Pons (tissue), 1 donor: ENCODE measurements at places on chromosomes 1 and 21.

- DNase-seq, result peak; percentile 8
Observed at GRCh38 chr1:52057876-52058415, 1.9 kb downstream of the BTF3L4 start.

- DNase-seq, result no peak
Observed at GRCh38 chr1:163346326-163346870, 24.6 kb downstream of the NUF2 start.

GRCh38 chr1:52142220-52143183 is 613 bp downstream of the ZFYVE9 start:
- DNase-seq, result no peak

- peak; percentile 8 for DNase-seq
Observed at GRCh38 chr1:60035921-60036320, 37.6 kb downstream of the C1orf87 start.

- peak; percentile 83 for DNase-seq
Observed at GRCh38 chr1:28172713-28173150, 3.8 kb downstream of the PTAFR start.

DNA sequence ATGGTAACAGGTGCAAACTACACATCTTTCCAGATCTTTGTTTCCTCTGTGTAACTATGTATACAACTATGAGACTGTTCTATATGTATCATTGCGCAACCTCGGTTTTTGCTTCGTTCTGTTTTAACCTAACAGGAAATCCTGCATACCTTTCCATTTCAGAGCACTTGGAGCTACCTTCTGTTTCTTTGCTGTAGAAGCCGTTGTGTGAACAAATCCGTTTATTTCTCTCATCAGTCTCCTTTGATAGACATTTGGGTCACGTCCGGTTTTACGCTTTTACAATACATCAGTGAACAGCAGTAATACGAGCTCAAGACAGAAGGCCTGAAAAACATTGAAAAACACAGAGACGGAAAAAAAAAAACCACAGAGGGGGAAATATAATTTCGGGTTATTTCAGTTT is 10.5 kb downstream of the ATP5IF1 start:
- DNase-seq, result peak; percentile 49

DNA sequence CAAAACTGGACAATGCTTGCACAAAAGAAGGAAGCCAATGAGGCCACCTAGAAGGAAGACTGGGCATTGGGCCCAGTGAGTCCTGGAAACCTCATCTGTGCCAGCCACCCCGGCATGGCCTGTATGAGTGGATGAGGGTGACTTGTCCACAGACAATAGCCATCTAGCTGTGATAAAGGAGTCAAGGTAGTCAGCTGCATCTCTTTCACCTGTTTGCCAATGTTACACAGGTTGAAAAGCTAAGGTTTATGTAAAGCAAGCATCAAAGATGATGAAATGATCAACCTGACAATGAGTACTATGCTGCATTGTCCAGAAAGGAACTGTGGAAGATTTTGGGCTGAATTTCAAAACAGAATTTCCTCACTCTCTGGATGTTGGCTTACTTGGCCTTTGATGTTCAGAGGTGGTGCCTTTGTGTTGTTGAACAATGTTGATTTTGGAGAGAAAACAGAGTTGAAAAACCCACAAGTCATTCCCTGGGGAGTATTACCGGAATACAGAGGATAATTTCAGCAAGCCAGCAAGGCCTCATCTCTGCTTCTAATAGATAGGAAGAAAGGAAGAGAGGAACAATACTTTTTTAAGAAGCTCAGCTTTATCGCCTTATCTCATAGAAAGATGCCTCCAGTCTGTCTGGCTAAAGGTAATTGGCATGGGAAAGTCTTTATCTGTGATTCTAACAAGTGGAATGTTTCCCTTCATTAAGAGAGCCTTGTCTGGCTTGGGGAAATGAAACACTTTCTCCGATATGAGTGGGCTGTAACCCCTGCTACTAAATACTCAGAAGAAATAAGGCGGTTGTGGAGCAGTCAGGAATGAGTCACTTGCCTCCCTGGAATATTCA is 11.4 kb upstream of the SELE start:
- peak; percentile 5 for DNase-seq

GRCh38 chr1:40567825-40568224 is 36.4 kb downstream of the ZNF684 start:
- no peak for DNase-seq

DNA sequence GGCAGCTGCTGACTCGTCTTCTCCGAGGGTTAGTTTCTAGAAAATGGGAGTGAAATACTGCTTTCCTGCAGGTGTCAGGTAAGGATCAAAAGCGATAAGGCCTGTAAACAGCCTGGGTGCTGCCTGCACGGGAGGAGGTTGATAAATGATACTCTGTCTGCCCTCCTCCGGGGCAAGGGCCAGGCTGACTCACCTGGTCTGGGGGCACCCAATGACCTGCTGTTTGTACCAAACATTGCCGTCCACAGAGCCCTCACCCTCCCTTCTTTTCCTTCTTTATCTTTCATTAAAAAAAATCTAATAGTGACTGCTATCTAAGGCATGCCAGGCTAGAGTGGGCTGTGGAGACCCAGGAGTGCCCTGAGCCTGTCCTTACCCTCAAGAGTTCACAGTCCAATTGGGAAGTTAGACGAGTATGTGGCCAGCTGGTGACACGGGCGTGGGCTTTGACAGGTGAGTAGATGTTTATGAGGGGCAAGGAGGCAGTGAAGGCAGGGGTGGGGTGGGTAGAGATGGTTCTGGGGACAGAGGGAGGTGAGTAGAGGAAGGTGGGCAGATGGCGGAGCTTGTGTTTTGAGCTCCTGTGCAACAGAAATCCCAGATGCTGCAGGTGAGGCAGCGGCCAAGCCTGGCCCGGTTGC is 16.2 kb downstream of the EDN2 start:
- no peak for DNase-seq

GRCh38 chr1:106907795-106908194 is 148.7 kb upstream of the PRMT6 start:
- no peak for DNase-seq

- DNase-seq, result no peak
Observed at GRCh38 chr1:220226752-220227151, 45.5 kb downstream of the RAB3GAP2 start.

DNA sequence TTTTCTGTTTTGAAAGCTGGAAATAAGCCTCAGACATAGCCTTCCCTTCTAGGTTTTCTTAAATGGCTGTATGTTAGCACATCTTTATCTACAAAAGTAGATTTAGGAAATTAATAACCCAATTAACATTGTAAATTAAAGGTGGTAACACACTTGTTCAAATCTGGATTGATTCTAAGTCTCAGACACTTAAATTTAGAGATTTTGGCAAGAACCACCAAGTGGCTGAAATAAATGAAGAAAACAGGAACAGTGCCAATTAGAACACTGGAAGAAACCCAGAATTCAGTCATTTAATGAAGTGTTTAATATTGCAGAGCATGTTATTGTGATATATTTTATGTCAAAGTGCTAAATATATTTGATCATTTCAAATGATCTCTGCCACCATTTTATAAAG is 628.2 kb downstream of the USP25 start:
- peak; percentile 39 for DNase-seq

- peak; percentile 98 for DNase-seq
Observed at GRCh38 chr1:92994105-92994712, 32.9 kb upstream of the DIPK1A start.

- DNase-seq, result no peak
Observed at GRCh38 chr1:220726634-220727033, 21.5 kb upstream of the MTARC2 start.

DNA sequence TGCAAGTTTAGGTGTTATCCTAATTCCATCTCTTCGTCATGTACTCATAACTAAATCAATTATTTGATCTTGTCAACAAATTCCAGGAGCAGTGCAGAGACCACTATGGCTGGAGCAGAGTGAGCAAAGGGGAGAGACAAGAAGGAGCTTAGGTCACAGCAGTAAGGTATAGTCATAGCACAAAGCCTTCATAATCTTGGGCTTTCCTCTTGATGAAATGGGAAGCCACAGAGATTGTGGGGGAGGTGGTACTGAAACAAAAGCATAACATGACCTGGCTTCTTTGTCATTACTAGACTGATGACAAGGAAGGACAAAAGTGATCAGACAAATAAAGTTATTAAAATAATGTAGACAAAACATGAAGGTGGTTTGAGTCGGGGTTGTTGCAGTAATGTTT is 60.1 kb upstream of the PTGS2 start:
- no peak for DNase-seq

- no peak for DNase-seq
Observed at GRCh38 chr1:44228218-44228617, 14.9 kb downstream of the DMAP1 start.

DNA sequence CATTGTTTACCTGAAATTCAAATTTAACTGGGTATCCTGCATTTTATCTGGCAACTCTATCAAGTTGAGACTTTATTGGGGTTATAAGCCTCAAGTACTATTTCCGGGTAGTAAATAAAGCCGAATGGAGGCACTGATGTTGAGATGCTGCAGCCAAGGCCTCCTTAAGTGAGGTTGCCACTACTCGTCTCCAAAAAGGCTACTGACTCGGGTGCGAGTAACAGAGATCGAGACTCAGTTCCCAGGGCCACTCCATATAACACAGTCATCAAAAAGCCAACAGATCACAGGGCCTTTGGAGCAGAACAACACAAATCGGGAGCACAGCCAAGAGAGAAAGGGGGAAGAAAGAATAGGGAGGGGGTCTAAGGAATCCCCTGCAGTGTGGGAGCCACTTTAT is 524 bp downstream of the COPA start:
- DNase-seq, result peak; percentile 33

DNA sequence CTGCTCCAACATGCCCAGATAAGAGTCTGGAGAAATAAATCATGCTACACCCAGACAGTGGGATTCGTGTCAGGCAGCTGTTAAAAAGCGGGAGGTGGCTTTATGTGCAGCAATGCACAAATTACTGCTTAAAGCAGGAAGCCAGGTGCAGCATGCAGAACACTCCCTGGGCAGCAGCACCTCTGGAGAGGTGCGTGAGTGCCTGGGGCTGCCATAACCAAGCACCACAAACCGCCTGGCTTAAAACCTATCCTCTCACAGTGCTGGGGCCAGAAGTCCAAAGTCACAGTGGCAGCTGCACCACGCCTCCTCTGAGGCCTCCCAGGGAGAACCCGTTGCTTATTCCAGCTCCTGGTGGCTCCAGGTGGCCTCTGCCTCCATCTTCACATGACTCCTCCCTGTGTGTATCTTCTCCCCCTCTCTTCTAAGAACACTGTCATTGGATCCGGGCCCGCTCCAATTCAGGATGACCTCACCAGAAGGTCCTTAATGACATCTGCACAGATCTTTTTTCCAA is 115.6 kb downstream of the SIK1 start:
- DNase-seq, result no peak

- DNase-seq, result no peak
Observed at GRCh38 chr1:31523769-31524168, 52.5 kb upstream of the TINAGL1 start.

GRCh38 chr1:23369335-23370013 is at the start of gene ZNF436:
ZNF436 (minus strand) TSS chr1:23369836; CDS start chr1:23368005, 1,831 bp downstream.
- peak; percentile 83 for DNase-seq

DNA sequence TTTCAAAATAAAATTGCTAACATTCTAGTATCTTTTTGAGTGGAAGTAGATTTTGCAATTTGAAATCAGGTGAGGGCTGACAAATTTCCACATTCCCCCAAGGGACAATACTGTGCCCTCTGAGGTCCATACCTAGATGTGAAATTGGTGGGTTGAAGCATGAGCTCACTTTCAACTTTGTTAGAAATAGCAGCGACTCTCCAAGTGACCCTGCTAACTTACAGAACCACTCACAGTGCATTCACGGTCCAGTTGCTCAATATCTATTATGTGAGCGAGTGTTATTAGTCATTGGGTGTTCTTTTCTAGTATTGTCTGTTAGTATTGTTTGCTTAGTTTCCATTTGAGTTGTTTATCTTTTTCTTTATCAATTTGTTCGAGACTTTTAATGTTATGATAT is 53.6 kb upstream of the ASB17 start:
- no peak for DNase-seq

DNA sequence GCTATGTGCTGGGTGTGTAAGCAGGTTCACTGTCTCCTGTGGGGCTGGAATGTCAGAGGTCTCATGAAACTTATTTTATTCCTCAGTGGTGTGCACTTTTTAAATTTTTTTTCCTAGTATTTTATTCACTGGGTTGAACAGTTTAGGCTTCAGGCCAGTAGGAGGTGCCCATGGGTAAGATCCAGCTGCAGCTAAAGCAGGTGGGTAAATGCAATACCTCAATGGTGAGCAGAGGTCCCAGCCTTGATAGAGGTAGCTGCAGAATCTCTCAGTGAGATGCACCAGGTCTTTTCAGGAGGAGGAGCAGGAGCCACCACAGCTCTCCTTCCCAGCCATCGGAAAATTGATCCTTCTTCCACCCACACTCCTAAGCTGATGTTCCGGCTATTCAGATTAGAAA is 12.6 kb upstream of the OR6N2 start:
- DNase-seq, result no peak

- DNase-seq, result no peak
Observed at GRCh38 chr1:115545791-115546733, 95.7 kb upstream of the VANGL1 start.

DNA sequence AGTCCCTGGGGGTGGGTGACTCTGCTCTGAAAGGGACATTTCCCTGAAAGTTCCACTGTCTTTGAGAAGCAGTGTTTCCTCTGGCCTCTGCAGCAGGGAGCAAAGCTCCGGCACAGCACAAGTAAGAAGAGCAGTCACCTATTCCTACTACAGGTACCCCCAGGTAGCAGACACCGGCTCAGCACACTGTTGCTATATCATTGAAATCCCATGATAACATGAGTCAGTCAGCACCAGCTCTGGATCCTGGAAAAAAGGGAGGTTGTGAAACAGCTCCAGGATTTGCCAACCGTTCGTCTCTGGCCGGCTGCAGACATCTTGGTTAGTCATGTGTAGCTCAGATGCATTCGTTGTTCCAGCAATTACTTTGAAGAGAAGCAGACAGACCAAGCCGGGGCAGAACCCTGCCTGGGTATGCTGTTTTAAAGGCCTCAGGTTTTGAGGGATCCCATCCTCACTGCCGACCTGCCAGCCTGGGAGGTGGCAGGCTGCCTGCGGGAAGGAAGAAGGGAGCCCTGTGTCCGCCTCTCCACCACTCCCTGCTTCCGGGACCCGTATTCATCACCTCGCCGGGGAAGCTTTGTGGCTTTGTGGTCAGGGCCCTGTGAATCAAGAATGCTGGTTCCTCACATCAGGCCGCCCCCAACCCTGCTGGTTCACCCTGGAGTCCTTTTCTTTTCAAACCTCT is 139.2 kb downstream of the CLIC6 start:
- no peak for DNase-seq

DNA sequence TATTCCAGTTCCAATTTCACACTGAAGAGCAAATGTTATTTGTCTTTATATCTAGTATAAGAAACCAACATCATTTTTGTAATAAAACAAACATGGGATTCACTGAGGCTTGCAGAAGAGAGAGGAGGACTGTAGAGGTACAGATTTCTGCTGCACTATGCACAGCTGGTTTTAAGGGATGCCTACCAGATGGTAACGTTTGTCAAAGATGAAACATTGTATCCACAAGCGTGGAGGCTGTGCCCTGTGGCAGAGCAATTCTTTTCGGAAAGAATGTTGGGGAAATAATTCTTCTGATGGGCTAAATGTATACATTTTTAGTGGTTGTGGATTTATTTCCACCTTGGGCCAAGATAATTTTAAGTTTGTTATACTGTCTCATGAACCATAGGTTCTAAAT is 272.4 kb downstream of the DUSP10 start:
- no peak for DNase-seq
